Coronary artery (tissue), 2 donors: ENCODE measurements at places on chromosomes 11 and 22.

GRCh38 chr11:103987629-103988594 is 48.5 kb upstream of the DDI1 start:
- no peak for DNase-seq

DNA sequence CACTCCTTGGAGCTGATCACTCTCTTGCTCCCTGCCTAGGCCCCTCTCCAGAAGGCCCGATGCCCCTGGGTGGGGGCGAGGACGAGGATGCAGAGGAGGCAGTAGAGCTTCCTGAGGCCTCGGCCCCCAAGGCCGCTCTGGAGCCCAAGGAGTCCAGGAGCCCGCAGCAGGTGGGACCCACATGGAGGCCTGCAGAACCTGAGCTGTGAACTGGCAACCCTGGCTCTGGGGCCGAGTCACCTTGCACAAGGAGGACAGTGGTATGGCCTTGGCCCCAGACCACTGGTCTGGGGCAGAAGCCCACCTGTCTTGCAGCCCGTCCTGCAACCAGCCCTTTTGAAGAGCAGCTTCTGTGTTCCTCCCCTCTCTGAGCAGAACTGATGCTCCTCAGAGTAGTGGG is 6.2 kb downstream of the SCO2 start:
- DNase-seq, result peak; percentile 73

DNA sequence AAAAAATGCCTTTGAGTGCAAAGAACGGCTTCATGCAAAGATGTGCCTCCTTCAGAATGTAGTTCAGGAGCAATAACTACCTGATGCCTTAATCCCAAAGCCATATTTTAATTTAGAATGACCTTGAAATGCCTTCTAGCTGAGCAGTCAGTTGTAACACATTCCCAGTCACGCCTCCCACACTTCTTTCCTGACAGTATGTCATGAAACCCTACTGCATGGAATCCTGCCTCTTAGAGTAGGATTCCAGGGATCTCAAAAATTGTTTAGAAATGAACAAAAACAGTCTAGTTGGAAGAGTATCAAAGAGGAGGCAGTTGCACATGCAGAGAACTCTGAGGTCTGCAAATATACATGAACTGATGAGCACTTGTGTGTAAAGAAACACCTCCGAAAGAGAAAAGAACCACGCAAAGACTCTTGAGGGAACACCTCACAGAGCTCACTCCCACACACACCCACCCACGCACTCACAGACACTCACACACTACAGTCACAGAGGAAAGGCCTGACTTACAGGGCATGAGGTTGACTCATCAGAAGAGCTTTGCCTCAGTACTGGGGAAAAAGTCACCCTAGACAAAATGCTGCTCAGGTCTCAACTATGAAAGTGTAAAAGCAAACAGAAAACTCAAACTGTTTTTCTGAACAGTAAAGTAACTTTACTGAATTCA is 77.4 kb downstream of the GGTLC2 start:
- DNase-seq, result no peak

DNA sequence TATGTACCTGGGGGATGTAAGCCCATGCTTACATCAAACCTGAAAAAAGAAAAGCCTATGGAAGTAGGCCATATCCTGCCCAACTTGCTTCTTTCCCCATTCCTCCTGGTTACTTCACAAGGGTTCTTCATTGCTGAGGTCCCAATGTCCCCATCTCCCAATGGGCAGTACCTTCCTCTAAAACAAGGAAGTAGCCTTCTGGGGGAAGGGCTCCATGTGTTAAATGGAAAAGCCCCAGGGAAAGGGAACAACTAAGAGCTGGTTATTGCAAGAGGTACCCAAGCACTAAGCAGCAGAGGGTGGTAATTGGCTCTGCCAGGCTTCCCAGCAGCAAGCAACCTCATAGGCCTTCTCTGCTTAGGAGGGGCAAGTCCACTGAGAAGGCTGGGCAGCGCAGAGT is 11.3 kb downstream of the TMEM216 start:
- no peak for DNase-seq

DNA sequence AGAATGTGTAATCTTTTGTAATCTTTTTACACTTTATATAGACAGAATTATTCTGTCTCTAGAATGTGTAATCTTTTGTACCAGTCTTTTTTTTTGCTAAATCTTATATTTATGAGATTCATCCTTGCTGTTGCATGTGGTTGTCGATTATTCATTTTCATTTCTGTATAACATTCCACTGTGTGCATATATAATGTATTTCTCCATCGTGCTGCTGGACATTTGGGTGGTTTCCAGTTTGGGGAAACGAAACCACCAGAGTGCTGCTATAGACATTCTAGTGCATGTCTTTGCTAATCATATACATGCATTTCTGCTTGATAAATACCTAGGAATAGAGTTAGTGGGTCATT is 146.5 kb downstream of the GRIK4 start:
- DNase-seq, result no peak

GRCh38 chr11:128500493-128500892 is 86.9 kb downstream of the ETS1 start:
- no peak for DNase-seq

DNA sequence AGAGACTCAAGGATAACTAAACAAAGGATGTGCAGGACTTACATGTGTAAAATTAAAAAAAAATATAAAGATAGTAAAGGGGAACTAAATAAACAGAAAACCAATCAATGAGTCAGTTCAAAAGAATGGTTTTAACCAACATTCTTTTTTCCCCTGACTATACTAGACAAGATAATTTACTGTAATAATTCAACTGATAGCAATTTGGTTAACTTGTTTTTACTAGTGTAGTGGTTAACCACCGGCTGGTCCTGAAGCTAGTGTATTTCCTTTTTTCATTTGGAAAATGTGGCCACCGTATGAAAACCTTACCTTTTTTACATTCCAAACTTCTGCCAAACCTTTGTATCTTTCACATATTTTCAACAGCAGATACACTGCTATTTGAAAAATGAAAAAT is 123.1 kb downstream of the ARHGAP42 start:
- no peak for DNase-seq

DNA sequence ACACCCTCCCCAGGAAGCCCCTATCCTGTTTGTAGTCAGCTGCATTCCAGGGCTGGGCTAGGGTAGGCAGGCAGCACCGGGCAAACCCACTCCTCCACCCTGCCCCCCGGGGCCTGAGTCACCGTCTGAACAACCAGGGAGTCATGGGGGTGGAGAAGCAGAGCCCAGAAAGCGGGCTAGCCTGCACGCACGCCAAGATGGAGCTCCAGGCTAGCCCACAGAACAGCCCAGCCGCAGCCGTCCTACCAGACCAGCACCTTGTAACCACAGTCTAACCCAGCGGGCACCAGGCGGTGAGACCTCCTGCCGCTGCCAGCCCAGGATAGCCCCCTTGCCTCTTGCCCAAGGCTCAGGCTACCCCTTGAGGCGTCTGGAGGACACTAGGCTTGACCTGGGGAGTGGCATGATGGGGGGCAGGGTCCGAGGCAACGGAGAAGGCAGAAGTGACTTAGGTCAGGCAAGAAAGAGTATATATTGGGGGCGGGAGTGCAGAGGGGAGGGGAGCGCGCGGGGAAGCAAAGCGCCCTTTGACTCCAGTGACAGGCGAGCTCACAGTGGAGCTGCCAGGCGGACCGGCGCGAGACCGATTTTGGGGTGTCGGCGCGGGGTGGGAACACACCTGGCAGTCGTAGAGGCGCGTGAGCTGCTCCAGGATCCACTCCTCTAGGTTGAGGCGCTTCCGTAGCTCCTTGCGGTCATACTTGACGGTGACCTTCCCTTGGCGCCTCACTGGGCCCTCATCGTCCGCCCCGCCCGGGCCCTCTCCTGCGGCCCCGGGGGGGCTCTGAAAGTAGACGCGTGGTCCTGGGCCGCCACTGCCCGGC is 734 bp downstream of the PPP1R14B start:
- DNase-seq, result peak; percentile 92

DNA sequence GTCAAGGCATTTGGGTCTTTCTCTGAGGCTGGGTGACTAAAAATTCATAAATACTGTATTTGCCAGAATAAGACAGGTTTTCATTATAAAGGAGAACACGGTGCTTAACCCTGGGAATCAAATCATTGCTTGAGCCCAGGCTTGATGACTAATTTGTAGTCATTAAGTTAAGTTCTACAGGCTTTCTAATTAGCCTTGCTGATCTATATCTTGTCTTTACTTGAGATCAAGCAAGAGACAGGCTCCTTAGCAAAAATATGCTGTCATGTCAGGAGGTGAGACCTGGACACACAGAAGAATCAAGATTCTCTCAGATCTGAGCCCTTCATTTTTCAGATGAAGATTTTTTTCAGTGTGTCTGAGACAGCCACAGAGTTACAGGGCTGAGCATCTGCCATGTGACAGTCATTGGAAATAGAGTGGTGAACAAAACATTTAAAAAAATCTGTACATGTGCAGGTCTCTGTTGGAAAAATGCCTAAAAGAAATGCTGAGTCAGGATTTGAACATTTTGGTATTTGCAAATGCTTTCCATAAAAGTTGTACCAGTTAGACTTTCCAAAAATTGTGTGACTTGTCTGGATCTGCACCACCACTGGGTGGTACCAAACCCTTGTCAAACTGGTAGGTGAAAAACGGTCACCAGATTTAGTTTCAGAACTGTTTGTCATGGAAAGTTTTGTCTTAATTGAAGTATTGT is 14.6 kb downstream of the ACAT1 start:
- DNase-seq, result no peak

DNA sequence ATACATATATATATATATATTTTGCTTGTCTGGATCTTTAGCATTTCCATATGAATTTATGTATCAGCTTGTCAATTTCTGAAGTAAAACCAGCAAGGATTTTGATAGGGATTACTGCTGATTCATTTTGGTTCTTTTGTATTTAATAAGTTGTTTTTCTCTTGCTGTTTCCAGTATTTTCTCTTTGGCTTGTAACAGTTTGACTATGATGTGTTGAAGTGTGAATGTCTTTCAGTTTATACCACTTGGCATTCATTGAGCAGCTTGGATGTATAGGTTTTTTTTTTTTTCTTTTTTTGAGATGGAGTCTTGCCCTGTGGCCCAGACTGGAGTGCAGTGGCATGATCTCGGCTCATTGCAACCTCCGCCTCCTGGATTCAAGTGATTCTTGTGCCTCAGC is 12.4 kb downstream of the LDHAL6A start:
- DNase-seq, result no peak

- no peak for DNase-seq
These were observed 45.1 kb downstream of the CEP57 start for GRCh38 chr11:95835351-95835750.

- DNase-seq, result no peak
These were observed 39.7 kb upstream of the CCDC89 start for GRCh38 chr11:85725510-85726258.

GRCh38 chr11:107592231-107592590 is 1.3 kb downstream of the ELMOD1 start:
- no peak for DNase-seq

DNA sequence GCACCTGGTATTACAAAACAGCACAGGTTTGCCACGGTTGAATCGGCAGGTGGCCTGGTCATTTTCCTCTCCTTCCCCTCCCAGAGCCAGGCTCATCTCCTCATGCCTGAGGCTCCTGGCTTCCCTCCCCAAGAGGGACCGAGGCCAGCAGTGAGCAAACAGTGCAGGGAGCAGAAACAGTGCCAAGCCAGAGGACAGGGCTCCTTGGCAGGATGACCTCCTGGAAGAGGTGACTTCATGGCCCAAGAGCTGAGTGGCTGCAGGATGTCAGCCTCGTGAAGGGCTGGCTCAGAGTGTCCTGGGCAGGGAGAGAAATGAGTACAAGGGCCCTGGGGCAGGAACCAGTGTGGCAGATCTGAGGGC is 22.8 kb upstream of the PPFIA1 start:
- DNase-seq, result no peak

GRCh38 chr11:112503410-112503809 is 242.8 kb upstream of the PLET1 start:
- DNase-seq, result no peak

GRCh38 chr11:60064111-60064510 is 7.6 kb downstream of the MS4A3 start:
- DNase-seq, result no peak

GRCh38 chr11:12016246-12016645 is 7.8 kb upstream of the DKK3 start:
- DNase-seq, result no peak

GRCh38 chr22:32920032-32920628 is 118.6 kb downstream of the TIMP3 start:
- DNase-seq, result peak; percentile 73

- DNase-seq, result no peak
These were observed 54.6 kb downstream of the PLEKHA7 start for GRCh38 chr11:16959602-16960001.

DNA sequence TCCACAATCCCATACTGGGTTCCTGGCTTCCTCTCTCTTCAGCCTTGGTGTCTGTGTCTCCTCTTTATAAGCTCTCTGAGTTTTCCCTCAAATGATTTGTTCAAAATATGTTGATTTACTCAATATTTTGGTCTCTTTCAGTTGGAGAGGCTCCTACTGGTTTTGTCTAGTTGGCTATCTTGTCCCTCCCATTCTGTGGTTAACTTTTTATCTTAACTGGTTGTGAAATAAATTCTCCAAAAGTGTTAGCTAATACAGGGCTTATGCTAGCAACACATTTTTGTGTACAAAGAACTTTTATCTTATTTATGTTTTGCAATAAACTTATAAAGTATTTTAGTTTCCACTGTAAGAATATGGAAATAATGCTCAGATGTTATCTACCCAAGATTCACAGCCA is 200.9 kb downstream of the AASDHPPT start:
- DNase-seq, result no peak

DNA sequence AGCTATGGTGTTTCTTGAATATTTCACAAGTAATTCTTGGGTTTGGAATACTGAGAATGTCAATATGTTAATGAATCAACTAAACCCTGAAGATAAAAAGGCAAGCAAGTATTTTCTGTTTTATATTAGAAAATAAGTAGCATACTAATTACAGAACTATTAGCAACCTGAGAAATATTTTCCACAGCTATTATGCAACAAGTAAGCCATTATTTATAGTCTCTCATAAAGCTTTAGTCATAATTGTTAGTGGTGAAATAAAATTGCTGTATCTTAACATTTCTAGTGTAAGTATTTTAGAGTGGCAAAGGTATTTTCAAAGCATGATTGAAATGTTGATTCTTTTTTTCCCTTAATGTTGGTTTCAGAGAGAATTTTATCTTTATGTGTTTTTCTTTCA is 53.3 kb downstream of the FAR1 start:
- no peak for DNase-seq

DNA sequence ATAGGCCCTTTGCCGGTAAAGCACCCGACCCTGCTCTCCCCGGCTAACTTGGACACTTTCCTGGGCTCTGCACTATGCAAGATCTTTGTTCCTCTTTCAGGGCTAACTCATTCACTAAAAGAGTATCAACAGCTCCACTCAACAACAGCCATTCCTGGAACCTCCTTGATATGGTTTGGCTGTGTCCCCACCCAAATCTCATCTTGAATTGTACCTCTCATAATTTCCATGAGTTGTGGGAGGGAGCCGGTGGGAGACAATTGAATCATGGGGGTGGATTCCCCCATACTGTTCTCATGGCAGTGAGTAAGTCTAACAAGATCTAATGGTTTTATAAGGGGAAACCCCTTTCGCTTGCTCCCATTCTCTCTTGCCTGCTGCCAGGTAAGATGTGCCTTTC is 330.0 kb downstream of the TENM4 start:
- DNase-seq, result no peak

- DNase-seq, result no peak
These were observed 11.7 kb downstream of the TECTA start for GRCh38 chr11:121112498-121113455.

GRCh38 chr11:35334385-35335090 is 84.8 kb downstream of the SLC1A2 start:
- DNase-seq, result no peak

- DNase-seq, result no peak
These were observed 71.2 kb downstream of the PHF21A start for GRCh38 chr11:46050003-46050461.

GRCh38 chr11:36455658-36456111 is 54.4 kb downstream of the TRAF6 start:
- peak; percentile 97 for DNase-seq
